Progenitor cell of endocrine pancreas (in vitro differentiated cells): ENCODE measurements at places on chromosomes 2 and 18.

- H3K36me3 ChIP-seq = no peaks in the 10 kb centered on the region
- H3K4me3 ChIP-seq = no peak overlapping the region
- DNase-seq = no peak
- peaks cover 8% of the 10 kb centered on the region for H3K4me1 ChIP-seq
Measured at GRCh38 chr2:154673694-154674093, 24.8 kb upstream of the KCNJ3 start.

DNA sequence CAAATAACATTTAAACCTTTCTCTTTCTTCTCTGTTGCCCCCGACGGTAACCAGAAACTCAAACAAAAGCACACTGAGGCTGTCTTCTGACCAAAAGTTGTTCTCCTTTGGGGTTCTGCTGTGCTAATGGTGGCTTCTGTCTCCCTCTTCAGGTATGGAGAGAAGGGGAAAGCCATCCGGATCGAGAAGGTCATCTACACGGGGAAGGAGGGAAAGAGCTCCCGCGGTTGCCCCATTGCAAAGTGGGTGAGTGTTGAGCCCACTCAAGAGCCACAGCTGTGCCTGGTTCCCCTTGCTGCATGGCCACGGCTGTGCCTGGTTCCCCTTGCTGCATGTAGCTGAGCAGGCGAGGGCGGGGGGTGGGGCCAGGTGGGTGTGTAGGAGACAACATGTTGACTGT, 67.4 kb downstream of the BOLA3 start:
- no peak overlapping the region for H3K27ac ChIP-seq
- H3K36me3 ChIP-seq = peaks cover 9% of the 10 kb centered on the region
- no peak overlapping the region for H3K4me3 ChIP-seq
- no peak for DNase-seq
- no peaks in the 10 kb centered on the region for H3K27me3 ChIP-seq

- DNase-seq = no peak
- no peak overlapping the region for H3K4me3 ChIP-seq
- no peak overlapping the region for H3K27ac ChIP-seq
- peaks cover 27% of the 10 kb centered on the region for H3K4me1 ChIP-seq
- no peaks in the 10 kb centered on the region for H3K27me3 ChIP-seq
Measured at GRCh38 chr18:62809900-62810299, 94.6 kb downstream of the PHLPP1 start.

- H3K27me3 ChIP-seq = no peaks in the 10 kb centered on the region
- no peaks in the 10 kb centered on the region for H3K36me3 ChIP-seq
- peaks cover 3% of the 10 kb centered on the region for H3K4me1 ChIP-seq
- DNase-seq = no peak
Measured at GRCh38 chr2:204842661-204843485, 297.6 kb downstream of the PARD3B start.

DNA sequence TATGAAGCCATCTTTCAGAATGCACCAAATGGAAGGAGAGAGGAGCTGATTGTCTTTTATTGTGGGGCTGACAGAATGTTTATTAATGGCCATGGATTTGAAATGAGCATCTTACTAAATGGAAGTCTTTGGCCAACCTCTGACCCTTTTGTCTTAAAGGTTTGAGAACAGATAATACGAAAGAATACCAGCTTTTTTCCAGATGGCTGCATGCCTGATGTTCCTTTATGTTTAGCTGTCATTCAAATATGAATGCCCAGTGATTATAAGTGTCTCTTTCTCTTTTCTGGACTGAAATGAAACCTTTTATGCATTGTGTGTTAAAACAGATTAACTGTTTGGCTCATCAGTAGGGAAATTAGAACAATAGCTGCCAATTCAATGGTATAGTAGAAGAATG, 46.0 kb downstream of the PARD3B start:
- DNase-seq = no peak
- no peak overlapping the region for H3K4me3 ChIP-seq
- no peak overlapping the region for H3K27ac ChIP-seq
- peaks cover 8% of the 10 kb centered on the region for H3K36me3 ChIP-seq
- peaks cover 13% of the 10 kb centered on the region for H3K4me1 ChIP-seq

DNA sequence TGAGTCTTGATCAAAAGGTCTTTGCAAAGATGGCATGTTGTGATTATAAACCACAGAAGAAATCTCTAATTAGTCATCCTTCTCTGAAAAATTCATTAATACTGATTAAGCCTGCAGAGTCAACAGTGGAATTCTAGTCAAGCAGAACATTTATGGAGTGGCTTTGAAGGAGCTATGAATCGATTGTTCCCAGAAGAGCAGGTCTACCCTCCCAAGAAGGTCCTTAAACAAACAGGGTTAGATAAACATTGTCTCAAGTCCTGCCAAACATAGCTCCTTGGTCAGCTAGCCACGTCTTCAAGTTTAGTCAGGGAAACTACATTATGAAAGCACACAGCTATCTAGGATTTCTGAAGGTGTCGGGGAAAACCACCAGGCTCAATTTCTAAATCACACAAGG, 88.9 kb downstream of the ITGA4 start:
- DNase-seq = no peak
- H3K36me3 ChIP-seq = no peaks in the 10 kb centered on the region
- no peak overlapping the region for H3K27ac ChIP-seq
- peaks cover 3% of the 10 kb centered on the region for H3K4me1 ChIP-seq
- H3K4me3 ChIP-seq = no peak overlapping the region

GRCh38 chr18:53567929-53568574, 656.4 kb downstream of the MBD2 start:
- H3K27me3 ChIP-seq = no peaks in the 10 kb centered on the region
- H3K36me3 ChIP-seq = no peaks in the 10 kb centered on the region
- no peak overlapping the region for H3K4me3 ChIP-seq
- no peaks in the 10 kb centered on the region for H3K4me1 ChIP-seq
- H3K27ac ChIP-seq = no peak overlapping the region

DNA sequence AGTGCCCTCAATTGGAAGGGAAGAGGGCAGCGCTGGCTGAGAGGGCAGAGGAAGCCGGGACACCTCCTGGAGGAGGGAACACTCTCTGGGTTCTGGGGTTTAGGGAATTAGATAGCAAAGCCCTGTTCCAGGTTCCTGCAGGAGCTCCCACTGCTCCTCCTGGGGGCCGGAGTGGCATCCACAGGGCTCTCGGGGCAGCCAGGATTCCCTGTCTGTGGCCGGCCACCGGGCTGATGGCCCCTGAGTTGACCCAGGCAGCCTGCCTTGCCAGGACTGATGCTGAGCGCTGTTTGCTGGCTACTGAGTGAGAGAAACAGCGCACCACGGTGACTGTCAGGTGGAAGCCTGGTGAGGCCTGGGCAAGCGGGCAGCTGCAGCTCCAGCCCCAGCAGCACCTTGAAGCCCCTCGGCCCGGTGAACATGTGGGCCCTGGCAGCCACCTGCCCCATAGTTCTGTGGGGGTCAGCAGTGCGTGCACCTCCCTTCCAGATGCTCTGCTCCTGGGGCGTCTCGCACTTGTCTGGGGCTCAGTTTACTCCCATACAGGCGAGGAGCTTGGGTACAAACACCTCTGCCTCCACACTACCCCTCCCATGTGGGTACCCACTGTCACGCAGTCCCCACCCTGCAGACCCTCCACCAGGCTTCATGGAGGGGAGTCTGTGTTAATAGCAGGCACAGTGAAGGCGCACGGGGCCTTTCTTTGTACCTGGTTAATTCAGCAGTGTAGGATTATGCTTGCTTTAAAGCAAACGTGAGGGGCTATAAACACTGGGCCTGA, 7.7 kb upstream of the ALLC start:
- H3K27ac ChIP-seq = no peak overlapping the region
- H3K27me3 ChIP-seq = no peaks in the 10 kb centered on the region
- no peak for DNase-seq
- H3K36me3 ChIP-seq = peaks cover 1% of the 10 kb centered on the region
- peaks cover 11% of the 10 kb centered on the region for H3K4me1 ChIP-seq
- H3K4me3 ChIP-seq = peak overlapping the region; percentile 66
